ENCODE measurements at places on chromosomes 13 and 19. TPM values are rescaled to one million over a fixed set of nuclear protein-coding genes. Genes with fewer than 3 reads are reported as not detected.

Gene LRRC8E
- total RNA-seq, result 5.7 TPM

GRCh38 chr19:2179095-2179494, 15.4 kb downstream of the DOT1L start:
- DNase-seq, result no peak

DNA sequence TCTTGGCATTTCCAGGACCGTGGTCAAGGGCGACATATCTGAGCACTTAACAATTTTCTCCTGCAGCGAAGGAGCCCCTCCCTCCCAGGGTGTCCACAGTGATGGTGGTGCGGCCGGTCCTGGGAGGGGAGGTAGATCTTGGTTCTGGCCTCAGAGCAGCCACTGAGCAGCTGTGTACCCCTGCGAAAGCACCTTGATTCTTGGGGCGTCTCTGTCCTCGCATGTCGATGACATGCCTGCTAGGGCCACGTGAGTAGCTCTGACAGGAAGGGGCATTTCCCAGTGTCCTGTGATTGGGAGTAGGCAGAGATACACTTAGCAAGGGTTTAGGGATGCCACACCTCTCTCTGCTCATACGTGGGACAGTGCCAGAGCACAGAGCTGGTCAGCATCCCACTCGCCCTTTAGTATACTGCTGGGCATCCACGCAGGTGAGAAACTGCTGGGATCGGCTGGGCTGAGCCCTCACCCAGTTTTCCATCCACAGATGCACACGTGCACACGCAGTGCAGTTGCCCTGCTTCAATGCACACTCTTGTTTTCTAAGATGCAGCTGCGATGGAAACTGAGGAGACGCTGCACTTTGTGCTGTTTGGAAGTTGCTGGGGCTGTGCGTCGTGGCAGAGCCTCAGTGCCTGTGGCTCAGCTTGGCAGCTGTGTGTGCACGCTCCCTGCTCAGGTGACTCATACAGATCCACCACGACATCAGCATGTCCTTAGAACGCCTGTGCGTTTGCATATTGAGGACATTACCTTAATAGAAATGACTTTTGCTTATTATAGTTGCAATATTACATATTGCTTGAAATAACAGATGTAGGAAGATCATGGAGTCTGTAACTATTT, 66.8 kb downstream of the TEX29 start:
- no peak for DNase-seq

GRCh38 chr13:92158346-92158745, 759.9 kb downstream of the GPC5 start:
- DNase-seq, result no peak

Gene ZNF529
- total RNA-seq, result 6.2 TPM

DNA sequence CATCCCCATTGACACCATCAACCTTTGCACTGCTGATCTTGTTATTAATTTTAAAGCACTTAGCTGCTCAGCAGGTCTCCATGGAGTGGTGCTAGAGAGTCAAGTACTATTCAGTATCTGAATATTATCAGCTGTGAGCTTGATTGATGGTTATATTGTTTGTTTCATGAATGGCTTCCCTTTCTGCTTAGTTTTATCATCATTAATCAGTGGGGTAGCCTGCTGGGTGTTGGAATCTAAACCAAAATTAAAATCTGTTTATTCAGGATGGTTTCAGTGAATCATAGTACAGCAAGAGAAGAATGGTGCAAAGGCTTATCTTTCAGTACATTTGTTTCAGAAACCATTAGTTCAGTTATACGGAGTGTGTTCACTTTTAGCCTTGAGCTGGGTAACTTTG, 42.5 kb upstream of the SCEL start:
- no peak for DNase-seq

Gene TMC4
- total RNA-seq, result 0.36 TPM

GRCh38 chr19:6414793-6415590, 9.6 kb downstream of the KHSRP start:
- no peak for DNase-seq

Gene LRP3
- total RNA-seq, result 0.29 TPM

- no peak for DNase-seq
Measured at GRCh38 chr19:47215581-47215980, 15.4 kb downstream of the BBC3 start.

Gene KLK5
- total RNA-seq, result not detected

Gene PRDX2
- total RNA-seq, result 415 TPM

Gene TPP2
- 55.9 TPM for total RNA-seq

- no peak for DNase-seq
Measured at GRCh38 chr19:31583148-31583547, 233.9 kb upstream of the TSHZ3 start.

All from K562 (cell line).